ENCODE measurements at places on chromosomes 4 and X.

- no peak for DNase-seq
Observed at GRCh38 chr4:73408181-73408867, 4.2 kb downstream of the ALB start.

GRCh38 chrX:131226591-131226990 is 62.5 kb downstream of the IGSF1 start:
- no peak for DNase-seq

GRCh38 chrX:25204182-25204581 is 188.4 kb upstream of the ARX start:
- no peak for DNase-seq

GRCh38 chr4:119788349-119789266 is 160.0 kb upstream of the PDE5A start:
- no peak for DNase-seq

- no peak for DNase-seq
Observed at GRCh38 chr4:55757356-55757952, 62.1 kb upstream of the EXOC1L start.

DNA sequence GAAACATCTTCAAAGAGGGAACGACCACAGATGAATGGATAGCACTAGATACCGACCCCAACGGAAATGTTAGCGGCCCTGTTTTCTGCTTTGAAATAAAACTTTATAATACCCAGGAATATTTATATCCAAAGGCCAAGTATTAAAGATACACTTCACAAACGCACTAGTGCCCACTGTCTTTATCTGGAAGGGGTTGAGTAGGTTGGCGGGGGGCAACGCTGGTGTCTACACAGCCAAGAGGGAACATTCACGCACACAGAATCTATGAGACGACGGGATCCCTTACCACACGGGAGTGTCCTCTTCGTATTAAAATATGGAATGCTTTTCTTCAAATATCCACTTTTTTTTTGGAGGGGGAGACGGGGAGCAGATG is 3.3 kb downstream of the HAND2 start:
- no peak for DNase-seq

- no peak for DNase-seq
Observed at GRCh38 chr4:85783483-85783882, 308.5 kb downstream of the ARHGAP24 start.

DNA sequence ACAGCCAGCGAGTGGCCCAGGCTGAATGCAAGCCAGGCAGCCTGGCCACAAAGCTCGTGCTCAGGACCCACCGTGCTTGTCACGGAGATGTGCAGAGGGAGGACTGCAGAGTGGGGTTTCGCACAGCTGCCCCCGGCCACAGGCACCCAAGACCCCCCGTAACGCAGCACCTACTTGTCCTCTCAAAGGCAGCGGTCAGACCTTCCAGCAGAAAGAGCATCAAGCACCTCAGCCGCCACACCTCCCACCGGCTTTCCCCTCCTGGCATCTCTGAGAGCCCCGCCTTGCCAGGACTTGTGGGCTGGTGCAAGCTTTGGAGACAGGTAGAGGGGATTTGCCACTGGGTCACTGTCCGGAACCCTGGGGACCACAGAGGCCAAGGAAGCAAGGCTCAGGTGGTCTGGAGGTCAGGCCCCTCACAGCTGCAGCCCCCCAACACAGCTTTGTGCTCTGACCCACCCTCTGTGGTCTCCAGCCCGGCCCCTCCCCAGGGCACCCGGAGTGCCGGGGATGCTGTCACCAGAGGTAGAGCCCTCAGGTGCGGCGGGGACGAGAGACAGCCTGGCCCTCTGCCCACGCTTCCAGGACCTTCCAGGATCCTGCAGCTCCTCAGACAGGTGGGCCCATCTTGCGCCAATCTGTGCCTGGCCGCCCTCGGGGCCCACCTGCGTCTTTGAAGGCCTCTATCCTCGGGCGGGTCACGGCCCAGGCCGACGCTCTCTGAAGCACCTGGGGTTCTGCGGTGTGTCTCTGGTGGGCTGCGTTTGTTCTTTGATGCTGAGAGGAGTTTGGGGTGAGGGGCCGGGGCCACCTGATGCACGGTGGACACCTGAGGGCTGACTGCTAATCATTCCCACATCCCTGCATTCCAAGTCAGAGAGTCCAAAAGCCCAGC is 34.4 kb upstream of the HMX1 start:
- no peak for DNase-seq

DNA sequence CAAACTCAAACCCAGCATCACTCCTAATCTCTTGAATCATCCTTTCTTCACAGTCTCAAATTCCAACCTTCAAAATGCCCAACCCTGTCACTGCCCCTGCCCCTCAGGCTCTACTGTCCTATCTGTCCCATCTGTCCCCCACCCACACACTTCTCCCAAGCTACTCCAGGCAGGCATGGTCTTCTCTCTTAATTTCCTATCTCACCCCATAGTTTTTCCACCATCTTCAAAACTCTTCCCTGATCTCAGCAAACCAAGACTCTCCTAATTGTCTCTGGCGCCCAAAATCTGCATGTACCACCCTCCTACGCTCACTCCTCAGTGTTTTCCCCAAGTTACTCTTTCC is 644 bp downstream of the LAMP2 start:
- DNase-seq = no peak

- no peak for DNase-seq
Observed at GRCh38 chr4:55524844-55525571, 21.7 kb downstream of the CLOCK start.

GRCh38 chr4:69167300-69167699 is 47.2 kb downstream of the UGT2B11 start:
- DNase-seq = no peak

DNA sequence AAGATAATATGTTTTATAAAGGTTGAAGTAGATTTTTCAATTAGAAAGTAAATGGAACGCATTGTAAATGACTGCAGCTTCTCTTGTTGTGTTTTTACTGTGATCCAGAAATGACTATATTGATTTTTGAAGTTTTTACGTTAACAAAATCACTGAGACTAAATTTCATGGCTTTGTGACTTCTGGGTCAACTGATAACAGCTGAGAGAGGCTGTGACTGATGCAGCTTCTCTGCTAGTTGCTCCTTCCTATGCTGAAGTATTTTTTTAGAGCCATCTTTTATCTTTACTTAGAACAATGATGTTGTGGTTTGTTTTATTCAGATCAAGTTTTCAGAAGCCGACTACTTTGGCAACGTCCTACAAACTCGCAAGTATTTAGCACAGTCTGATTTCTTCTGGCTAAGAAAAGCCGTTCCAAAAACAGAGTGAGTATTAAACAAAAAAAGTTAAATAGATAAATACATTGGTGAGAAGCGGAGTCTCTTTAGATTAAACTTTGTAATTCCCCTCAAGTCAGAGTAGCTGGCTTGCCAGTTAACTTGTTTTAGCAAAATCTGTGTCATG is 94.7 kb upstream of the CBLL2 start:
- no peak for DNase-seq

DNA sequence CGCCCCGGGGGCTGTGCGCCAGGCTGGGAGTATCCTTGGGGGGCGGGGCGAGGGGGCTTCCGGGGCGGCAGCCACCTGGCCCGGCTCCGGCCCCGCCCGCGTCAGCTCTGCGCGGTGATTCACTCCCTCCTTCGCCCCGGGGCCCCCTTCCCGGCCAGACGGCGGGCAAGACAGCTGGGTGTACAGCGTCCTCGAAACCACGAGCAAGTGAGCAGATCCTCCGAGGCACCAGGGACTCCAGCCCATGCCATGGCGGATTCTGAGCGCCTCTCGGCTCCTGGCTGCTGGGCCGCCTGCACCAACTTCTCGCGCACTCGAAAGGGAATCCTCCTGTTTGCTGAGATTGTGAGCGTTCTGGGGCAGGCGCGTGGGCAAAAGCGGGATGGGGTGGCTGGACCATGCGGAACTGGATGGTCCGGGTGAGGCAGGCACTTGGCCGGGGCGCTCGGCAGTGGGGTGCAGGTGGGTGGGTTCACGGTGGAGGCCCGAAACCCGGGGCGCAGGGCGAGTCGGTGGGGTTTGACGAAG is at the start of gene PLP2:
Gene PLP2 (plus strand): TSS at position 147 of the 528 bp plus-strand sequence. CDS start 103 bp downstream, at position 250.
- peak; percentile 62 for DNase-seq

- DNase-seq = no peak
Observed at GRCh38 chr4:70654605-70655011, 11.7 kb downstream of the JCHAIN start.

- no peak for DNase-seq
Observed at GRCh38 chrX:150150076-150150779, 211.9 kb upstream of the EOLA2 start.

DNA sequence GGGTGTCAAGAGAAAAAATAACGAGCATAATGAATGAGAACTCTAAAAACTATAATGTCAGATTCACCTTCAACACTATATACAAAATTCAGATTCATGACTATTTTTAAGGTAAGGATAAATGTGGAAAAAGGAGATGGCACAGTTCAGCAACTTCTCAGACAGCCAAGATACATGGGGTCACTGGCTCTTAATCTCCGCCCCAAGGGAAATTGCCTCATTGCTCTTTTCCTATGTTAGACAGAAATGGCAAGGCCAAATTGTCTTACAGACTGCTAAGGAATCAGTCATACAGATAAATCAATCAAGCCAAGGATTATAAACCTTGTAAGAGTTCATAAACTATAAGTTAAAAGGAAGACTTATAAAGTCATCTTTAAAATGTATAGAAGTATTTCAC is 183.4 kb downstream of the OPHN1 start:
- no peak for DNase-seq
